Adrenal gland (tissue), 19 donors: ENCODE measurements at places on chromosomes 13 and 19.

GRCh38 chr13:113905018-113905417 is 41.1 kb upstream of the GAS6 start:
- DNase-seq, result no peak

DNA sequence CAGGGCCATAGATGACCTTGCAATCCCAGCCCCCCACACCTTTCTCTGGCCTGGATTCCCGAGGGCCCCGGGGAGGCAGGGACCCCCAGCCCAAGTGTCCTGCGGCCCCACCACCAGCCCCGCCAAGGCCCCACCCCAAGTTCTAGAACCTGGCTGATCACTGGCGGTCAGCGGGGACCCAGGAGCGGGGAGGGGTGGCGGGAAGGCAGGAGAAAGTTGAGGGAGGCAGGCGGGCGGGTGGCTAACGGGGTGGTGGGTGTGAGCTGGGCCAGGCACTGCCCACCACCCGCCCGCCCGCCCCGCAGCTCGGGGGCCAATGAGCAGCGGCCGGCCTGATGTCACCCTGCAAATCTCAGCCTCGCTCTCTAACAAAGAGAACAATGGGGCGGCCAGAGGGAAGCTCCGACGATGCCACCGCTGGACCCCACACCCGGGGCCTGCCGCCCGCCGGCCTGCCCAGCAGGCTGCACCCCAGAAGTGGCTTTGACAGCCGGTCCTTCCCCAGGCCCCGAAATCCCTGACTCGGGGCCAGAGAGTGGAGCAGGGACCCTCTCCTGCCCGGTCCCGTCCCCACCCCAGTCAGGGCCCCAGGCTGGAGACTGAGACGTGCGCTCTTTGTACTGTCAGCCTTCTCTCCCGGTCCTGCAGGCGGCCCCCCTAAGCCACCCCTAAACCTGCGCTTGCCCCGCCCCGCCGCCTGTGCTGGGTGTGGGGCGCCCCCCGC is 1.6 kb downstream of the MEX3D start:
- DNase-seq, result peak; percentile 81

DNA sequence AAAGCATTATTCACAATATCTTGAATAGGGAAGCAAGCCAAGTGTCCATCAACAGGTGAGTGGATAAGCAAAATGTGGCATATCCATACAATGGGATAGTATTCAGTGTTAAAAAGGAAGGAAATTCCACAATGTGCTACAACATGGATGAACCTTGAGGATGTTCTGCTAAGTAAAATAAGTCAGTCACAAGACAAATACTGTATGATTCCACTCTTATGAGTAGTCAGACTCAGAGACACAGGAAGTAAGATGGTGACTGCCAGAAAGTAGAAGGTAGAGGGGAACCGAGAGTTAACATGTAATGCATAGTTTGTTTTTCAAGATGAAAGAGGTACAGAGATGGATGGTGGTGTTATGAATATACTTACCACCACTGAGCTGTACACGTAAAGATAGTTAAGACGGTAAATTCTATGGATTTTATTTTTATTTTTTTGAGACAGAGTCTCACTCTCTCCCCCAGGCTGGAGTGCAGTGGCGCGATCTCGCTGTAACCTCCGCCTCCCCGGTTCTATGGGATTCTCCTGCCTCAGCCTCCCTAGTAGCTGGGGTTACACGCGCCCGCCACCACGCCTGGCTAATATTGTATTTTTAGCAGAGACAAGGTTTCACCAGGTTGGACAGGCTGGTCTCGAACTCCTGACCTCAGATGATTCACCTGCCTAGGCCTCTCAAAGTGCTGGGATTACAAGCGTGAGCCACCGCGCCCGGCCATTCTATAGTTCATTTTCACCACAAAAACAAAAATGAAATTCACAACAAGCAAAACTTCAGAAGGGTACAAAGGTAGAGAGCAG is 1.0 kb upstream of the CHAMP1 start:
- DNase-seq, result peak; percentile 24

GRCh38 chr13:112710855-112711527 is 21.2 kb downstream of the ATP11A start:
- DNase-seq, result no peak

- DNase-seq, result no peak
Measured at GRCh38 chr13:112741185-112741755, 51.4 kb downstream of the ATP11A start.

DNA sequence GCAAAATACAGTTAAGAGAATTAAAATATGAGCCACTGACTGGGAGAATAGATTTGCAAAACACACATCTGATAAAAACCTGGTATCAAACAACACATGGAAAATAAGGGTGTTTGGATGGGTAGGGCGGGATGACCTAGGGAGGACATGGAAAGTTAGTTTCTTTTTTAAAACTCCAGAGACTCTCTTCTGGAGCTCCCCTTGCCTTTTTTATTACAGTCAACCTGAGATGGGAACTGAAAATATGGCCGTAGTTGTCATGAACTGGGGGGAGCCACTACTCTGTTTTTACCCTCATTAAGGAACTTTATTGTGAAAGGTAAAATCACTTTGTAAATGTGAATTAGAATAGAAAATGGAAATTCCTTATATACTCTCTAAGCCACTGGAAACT is 113.0 kb downstream of the ATP11A start:
- DNase-seq, result no peak

DNA sequence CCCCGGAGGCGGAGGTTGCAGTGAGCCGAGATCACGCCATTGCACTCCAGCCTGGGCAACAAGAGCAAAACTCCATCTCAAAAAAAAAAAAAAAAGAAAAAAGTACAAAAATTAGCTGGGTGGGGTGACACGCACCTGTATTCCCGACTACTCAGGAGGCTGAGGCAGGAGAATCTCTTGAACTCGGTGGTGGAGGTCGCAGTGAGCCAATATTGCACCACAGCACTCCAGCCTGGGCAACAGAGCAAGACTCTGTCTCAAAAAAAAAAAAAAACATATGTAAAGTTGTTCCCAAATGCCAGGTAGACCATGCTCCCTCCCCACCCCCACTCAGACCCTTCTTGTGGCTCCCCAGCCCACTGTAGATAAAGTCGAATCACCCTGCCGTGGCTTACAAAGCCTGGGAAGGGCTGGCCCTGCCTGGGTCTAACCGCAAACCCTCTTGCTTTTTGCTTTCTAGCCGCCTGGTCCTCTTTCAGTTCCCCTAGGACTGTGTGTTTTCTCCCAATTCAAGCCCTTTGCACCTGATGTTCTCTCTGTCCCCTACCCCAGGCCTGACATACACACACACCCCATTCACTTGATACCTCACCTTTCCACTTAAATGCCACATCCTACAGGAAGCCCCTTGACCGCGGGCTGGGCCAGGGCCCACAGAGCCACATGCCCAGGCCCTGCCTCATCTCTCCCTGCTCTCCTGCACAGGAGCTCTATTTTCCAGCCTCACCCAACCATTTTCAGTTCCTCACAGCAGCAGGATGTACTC is 34.4 kb downstream of the MAP4K1 start:
- DNase-seq, result no peak

DNA sequence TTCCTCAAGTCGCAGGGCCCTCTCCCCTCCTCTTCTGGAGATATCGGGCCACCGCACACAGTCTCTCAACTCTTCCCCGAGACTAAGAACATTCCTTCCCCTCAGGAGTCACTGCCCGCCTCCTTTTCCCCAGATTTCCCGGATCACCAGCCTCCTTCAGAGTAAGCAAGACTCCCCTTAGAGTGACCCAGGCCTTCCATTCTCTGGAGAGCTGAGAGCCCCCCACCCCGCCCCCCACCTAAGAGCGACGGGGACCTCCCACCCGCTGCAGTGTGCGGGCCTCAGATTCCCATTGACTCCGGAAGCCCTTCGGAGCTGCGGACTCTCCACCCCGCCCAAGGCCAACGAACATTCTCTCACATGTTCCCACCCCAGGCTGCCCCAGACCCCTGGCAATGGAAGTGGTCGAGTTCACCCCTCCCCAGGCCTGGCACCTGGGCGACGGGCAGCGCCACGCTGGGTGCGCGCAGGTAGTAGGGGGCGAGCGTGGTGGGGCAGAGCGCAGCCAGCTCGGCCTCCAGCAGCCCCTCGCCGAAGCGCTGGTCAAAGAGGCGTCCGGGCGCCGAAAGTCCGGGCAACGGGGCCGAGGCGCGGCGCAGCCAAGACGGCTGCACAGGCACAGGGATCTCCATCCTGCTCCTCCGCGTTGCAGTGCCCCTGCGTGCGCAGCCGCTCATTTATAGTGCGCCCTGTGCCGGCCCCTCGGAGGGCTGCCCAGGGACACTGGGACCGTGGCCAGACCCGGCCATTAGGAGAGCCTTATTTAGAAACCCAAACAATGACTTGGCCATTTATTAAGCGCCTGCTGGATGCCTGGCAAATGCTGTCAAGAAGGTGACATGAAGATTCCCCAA is at the start of gene HSPB6:
TSS of gene HSPB6 (minus strand) at position 653 of the 854 bp plus-strand sequence. CDS start at position 632, 21 bp downstream.
- DNase-seq, result peak; percentile 72
